ENCODE measurements at places on chromosomes 1 and 21. TPM values are rescaled to one million over a fixed set of nuclear protein-coding genes. Genes with fewer than 3 reads are reported as not detected.

DNA sequence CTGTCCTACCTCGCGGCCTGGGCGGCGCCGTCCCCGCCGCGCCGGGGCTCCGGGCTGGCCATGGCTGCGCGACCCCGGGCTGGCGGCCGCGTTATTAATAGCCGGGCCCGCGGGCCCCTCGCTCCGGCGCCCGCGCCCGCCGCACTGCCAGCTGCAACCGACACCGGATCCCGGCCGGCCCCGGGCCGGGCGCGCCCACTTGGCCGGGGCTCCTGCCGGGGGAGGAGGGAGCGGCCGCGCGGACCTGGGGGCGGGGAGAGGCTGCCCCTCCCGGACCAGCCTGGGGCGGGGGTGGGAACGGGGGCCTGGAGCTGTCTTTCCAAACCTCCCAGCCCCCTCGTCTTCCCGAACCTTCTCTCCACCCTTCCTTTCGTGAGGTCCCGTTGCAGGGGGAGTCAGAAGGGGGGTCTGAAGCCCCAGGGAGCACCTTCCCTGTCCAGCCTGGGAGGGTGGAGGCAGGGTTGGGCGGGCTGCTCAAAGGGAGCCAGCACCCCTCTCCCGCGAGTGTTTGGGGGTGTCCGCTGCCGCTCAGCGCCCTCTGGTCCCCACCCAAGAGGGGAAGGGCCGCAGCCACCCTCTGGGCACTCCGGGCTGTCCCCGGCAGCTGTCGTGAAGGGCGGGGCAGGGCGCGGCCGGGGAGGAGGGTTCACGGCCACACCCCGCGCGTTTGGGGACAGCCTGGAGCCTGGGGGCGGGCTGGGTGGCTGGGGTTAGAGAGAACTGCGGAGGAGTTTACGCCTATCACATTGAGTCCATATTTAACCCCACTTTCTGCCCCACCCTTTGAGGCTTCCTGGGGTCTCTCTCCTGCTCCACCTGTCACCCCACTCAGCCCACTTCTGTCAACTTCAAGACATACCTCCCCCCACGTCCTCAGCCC is at the start of gene SYNC:
Gene SYNC (minus strand): TSS at position 172 of the 880 bp plus-strand sequence. CDS start 110 bp downstream, at position 62.
- peak; percentile 89 for DNase-seq

- no peak for DNase-seq
Measured at GRCh38 chr1:39295901-39296300, 91.4 kb downstream of the MACF1 start.

DNA sequence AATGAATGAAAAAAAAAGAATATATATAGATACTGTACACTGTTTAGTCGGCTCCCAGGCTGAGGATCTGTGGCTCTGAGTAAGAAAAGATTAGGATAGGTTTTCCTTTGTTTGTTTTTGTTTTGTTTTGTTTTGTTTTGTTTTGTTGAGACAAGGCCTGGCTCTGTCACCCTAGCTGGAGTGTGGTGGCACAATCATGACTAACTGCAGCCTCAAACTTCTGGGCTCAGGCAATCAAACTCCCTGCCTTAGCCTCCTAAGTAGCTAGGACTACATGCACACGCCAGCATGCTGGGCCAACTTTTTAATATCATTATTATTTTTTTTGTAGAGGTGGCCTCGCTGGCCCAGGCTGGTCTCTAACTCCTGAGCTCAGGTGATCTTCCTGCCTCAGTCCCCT is 87.9 kb upstream of the PTBP2 start:
- no peak for DNase-seq

GRCh38 chr1:198265073-198265661 is 108.4 kb downstream of the NEK7 start:
- DNase-seq, result no peak

- DNase-seq, result peak; percentile 49
Measured at GRCh38 chr21:45015469-45015860, 58.9 kb upstream of the ADARB1 start.

GRCh38 chr1:156111355-156111962 is 3.1 kb upstream of the LMNA start:
- no peak for DNase-seq

DNA sequence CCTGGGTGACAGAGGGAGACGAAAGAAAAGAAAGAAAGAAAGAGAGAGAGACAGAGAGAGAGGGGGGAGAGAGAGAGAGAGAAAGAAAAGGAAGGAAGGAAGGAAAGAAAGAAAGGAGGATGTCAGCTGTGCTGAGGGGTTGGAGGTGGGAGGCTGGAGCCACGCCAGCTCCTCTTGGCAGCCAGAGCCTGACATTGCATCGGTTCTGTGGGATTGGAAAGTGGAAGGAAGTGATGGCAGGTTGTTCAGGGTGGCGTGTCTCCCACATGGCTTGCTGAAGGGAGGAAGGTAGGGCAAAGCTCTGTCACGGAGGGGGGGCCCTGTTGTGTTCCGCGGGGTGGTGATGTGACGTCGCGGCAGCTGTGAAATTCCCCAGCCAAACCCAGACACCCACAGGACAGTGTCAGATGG is 30.7 kb downstream of the EIF2D start:
- DNase-seq, result no peak

- DNase-seq, result no peak
Measured at GRCh38 chr1:37020653-37021277, 13.6 kb downstream of the GRIK3 start.

DNA sequence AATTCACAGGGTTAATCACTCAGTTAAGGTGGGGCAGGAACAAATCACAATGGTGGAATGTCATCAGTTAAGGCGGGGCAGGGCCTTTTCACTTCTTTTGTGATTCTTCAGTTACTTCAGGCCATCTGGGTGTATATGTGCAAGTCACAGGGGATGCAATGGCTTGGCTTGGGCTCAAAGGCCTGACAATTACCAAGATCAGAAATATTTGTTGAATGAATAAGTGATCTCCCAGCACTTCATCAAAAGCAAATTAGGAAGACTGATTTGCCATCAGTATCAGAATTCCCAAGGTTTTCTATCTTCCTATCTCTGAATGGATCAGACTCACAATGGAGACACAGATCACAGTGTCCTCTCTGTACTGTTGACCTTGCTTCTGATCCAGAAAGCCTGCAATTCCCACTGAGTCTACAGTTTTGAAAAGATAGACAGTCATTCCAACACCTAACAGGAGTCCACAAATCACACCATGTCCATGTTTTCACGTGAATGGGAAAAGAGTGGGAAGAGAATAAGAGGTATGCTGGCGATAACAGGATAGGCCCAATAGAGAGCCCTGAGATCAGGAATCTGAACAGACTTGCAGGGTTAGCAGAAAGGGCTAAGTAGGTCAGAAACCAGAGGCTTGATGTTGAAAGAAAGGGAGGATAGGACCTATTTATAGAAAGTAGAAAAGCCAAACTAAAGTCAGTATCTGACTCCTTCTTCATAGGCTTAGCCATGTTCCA is 75.3 kb downstream of the KCNK1 start:
- no peak for DNase-seq

DNA sequence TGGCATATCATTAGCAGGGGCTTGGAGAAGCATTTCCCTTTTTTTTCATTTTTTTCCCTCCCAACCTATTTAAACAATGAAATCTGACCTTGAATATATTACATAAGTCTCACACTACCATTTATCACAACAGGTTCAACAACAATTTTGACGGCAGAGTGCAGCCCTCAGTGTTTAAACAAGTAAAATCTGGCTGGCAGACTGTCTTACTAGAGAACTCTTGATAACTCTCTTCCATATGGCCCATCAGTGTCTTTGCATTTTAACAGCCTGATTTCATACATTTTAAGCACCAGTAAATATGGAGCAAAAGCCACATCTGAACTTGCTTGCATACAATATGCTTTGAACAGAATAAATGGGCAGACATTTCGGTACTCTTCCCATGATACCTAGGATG is 213.0 kb downstream of the KCTD3 start:
- DNase-seq, result no peak

DNA sequence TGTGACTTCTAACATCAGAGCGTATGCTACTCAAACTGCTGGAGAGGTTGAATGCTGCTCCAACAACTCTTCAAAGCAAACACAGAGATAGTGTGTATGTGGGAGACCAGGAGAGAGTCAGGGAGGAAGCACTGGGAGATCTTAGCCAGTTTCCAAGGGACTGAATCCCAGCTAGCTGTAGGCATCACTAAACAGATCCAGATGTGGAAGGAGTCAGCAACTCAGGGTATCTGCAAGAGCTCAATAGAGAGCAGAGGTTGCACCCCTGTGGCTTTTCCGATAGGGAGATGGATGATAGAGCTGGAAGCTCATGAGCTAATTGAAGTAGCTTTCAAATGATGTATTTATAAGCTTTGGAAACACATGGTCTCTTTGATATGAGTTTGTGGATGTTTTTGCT is 168.9 kb upstream of the HOOK1 start:
- DNase-seq, result no peak

DNA sequence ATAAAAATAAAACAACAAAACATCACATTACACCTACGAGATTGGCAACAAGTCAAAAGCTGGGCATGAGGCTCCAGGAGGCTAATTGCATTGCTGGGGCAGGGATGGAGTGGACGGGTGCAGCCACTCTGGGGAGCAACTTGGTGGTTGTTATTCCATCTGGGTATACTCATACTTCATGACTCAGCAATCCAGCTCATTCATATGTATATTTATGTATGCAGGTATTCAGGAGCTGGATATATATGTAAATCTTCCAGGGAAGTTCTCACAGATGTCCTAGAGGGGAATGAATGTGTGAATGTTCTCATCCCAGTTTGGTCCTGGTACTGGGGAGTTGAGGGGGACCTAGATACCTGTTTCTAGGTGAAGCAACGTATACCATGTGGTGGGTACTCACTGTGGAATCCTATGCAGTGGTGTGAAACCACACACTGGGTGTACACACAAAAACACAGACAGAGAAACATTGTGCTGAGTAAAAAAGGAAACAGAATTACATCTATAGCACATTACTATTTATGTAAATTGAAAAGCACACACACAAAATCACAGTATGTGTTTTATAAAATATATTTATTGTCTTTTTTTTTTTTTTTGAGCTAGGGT is 79.7 kb upstream of the RAB4A start:
- no peak for DNase-seq

- no peak for DNase-seq
Measured at GRCh38 chr1:41499591-41499990, 15.1 kb upstream of the EDN2 start.

GRCh38 chr1:2882966-2883696 is 81.6 kb upstream of the TTC34 start:
- no peak for DNase-seq

DNA sequence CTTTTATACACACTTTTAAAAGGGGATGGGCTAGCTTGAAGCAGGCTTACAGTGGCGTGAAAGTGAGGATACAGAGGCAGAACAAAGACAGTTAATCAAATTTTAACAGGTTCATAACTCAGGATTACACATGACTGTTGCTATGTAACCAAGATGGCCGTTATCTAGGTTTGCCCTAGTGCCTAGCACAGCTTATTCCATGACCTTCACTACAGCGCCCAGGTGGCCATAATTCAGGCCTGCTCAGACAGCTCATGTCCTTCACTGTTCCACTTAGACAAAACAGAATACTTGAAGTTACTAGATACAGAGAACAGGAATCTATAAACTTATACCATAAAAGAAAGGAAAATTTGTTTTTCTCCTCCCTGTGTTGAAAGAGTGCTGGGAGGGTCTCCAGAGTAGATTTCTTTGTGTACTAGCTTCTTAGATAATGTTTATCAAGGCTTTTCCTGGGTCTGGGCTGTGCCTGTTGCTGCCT is 6.2 kb upstream of the SPRR2F start:
- no peak for DNase-seq

DNA sequence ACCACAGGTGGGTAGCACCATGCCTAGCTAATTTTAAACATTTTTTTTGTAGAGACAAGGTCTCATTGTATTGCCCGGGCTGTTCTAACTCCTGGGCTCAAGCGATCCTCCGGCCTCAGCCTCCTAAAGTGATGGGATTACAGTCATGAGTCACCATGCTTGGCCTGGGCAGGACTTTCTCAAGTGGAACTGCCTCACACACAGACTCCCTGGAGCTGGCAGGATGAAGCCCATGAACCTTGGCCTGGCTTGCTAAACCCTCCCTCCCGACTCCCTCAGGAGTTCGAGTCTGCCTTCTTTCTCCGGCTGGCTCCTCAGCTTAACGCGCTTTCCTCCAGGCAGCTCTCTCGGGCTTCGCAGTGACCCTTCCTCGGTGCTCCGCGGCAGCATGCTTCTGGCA is 7.7 kb upstream of the ECE1 start:
- DNase-seq, result no peak

DNA sequence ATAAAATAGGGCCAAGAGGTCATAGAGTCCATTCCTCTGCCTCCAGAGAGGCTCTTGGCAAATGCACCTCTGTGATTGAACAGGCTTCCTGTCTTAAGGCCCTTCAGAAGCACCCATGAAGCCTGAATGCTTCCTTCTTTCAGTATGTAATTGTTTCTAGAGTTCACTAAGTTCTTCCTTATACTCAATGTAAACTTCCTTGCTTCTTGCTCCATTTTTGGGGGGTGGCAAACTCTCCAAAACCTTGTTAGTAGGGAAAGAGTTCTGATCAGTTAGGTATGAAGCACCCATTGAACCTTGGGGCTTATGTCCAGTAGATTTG is 102.3 kb upstream of the LPGAT1 start:
- DNase-seq, result no peak

DNA sequence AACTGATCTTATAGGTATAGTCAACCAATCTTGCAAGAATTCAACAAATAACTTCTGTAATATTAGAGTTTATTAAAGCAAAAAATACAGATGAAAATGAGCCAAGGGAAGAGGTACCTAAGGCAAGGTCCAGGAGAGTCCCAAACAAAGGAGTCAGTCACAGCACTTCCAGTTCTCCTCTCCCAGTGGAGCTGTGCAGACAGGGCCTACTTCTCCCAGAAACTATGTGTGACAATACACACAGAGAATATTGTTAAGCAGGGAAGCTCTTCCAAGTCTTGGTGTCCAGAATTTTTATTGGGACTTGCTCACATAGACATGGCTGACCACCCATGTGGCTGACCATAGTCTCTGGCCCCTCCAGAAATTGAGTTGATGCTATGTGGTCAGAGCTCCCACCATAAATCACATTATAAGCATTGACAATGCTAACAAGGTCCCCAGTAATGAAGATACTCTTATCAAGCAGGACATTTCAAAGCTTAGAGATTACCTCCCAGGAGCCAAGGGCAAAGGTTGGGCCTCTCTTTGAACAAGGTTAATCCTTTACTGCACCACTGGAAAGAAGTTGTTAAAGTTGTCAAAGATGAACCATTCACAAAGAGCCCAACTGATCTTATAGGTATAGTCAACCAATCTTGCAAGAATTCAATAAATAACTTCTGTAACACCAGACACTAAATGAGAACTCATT is 3.5 kb upstream of the CD244 start:
- no peak for DNase-seq

Gene GBP6
- not detected for total RNA-seq

Gene PIAS3
- 28.6 TPM for total RNA-seq

Gene ASCL5
- total RNA-seq, result not detected

Gene S100A6
- 1,174 TPM for total RNA-seq

Gene LMNA
- total RNA-seq, result 599 TPM

Gene JAM2
- 18.9 TPM for total RNA-seq

Gene PTPN22
- 3.9 TPM for total RNA-seq

Gene AK5
- total RNA-seq, result 0.93 TPM

Gene MTFR1L
- total RNA-seq, result 59.6 TPM

Gene PTPRF
- 68.3 TPM for total RNA-seq

Gene KIF2C
- 0.43 TPM for total RNA-seq

Gene DENND2D
- 10.5 TPM for total RNA-seq

Gene NBPF6
- not detected for total RNA-seq

Gene CEP170
- 77.0 TPM for total RNA-seq

Measured in posterior vena cava (tissue), 2 donors.